ENCODE measurements at places on chromosomes 7 and 10. TPM values are rescaled to one million over a fixed set of nuclear protein-coding genes. Genes with fewer than 3 reads are reported as not detected.

AHR gene
- 62.0 TPM for total RNA-seq

DNA sequence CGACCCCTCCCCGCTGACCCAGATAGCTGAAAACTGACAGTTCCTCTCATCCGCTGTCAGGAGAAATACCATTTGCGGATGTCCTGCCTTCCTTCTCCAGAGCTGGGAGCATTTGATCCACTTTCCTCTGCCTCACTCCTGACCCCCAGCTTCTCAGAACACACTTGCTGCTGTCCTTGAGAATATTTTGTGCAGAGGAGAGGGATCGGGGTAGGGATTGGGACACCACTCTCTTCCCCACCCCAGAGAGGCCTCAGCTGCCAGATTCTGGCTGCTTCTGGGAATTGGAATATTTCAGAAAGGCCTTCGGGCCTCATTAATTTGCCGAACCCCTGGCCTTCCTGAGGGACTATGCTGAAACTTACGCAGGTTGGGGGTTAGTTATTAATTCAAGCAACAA, 97.0 kb downstream of the C10orf105 start:
- DNase-seq: no peak

GRCh38 chr7:134513169-134513752, 14.1 kb upstream of the AKR1B10 start:
- no peak for DNase-seq

DNA sequence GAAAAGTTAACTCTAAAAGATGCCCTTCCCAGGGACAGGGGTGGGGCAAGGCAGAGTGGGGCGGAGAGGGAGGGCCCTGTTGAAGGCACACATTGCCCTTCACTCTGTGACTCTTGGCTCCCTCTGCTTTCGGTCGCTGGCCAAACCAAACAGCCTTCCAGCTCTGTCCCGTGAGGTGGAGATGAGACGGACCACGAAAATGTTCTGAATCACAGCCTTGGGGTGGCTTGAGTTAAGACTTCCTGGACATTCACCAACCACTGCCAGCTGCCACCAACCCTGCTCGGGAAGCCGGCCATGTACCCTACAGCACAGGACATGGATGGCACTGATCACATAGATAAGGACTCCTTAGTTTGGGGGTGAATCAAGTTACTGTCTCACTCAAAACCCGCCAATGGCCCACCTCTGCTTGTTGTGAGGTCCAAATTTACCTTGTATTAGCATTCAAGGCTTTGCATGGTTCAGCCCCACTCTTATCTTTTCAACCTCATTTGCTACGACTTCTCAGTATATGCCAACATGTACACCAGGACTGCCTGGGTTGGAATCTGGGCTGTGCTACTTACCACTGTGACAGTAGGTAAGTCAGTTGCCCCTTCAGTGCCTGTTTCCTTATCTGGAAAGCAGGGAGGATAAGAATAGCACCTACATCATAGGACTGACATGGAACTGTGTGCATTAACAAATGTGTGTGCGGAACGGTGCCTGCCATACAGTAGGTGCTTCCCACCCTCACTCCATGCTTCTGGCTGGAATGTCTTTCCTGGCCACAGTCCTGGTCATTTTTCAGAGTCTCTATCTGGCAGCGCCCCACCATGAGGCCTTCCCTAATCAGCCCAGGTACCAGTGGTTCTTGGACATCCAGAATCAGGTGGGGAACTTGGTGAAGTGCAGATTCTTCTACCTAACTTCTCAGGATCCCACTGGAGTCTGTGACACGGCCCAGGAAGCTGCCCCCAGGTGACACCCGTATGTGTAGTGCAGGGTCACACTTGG, 28.0 kb downstream of the ITPRIP start:
- peak; percentile 77 for DNase-seq

FGFR2 gene
- 0.32 TPM for total RNA-seq

- DNase-seq: no peak
Measured at GRCh38 chr10:50044941-50045664, 22.7 kb upstream of the WASHC2A start.

SNX10 gene
- 1.1 TPM for total RNA-seq
